IPS DF 6.9 (cell line): ENCODE measurements at places on chromosomes 6 and 20.

GRCh38 chr6:90374201-90374600 lies 77.6 kb upstream of the BACH2 start:
- no peak for DNase-seq

DNA sequence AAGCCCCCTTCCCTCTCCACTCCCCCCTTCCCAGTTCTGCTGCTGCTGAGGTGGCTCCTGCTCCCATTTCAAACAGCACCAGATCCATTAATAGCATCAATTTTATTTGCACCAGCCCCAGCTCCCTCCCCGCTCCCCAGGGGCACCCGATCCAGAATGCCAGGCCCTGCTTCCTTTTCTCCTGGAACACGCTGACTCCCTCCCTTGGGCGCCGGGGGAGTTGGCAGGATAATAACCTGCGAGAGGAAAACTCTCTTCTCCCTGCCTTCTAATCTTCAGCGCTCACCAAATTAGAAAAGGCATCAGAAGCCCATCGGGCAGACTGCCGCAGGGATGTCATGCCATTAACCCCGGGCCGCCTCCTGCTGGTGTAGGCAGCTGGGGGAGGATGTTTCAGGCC lies 77.8 kb downstream of the NCR2 start:
- DNase-seq = no peak

- no peak for DNase-seq
Observed at GRCh38 chr20:35731469-35731788, 10.6 kb downstream of the RBM39 start.

GRCh38 chr20:17849901-17850683 lies 118.5 kb downstream of the SNX5 start:
- no peak for DNase-seq

DNA sequence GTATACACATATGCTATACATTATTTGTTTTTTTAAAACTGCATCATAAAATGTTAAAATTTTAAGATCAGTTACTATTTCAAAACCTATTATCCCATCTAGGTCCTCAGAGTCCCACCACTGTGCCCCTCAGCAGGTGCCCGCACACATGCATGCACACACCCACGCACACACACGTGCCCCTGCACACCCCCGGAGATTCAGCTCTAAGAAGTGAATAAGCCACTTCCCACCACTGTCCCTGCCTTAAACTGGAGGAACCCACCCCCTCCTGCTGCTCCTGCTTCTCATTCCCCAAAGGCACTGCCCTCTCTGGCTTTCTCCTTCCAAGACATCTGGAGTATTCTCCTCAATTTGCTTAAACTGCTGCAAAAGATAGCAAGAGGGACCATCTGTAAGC lies 5.4 kb upstream of the FAM210B start:
- no peak for DNase-seq

GRCh38 chr6:139942331-139942730 lies 567.9 kb upstream of the CITED2 start:
- no peak for DNase-seq

GRCh38 chr6:157806131-157806855 lies 16.8 kb upstream of the SNX9 start:
- DNase-seq = no peak

GRCh38 chr6:36856277-36856676 lies 17.0 kb upstream of the CPNE5 start:
- no peak for DNase-seq

GRCh38 chr20:63527184-63527583 lies 6.6 kb downstream of the PPDPF start:
- no peak for DNase-seq

GRCh38 chr20:4774207-4774606 lies 52.5 kb downstream of the PRND start:
- no peak for DNase-seq

DNA sequence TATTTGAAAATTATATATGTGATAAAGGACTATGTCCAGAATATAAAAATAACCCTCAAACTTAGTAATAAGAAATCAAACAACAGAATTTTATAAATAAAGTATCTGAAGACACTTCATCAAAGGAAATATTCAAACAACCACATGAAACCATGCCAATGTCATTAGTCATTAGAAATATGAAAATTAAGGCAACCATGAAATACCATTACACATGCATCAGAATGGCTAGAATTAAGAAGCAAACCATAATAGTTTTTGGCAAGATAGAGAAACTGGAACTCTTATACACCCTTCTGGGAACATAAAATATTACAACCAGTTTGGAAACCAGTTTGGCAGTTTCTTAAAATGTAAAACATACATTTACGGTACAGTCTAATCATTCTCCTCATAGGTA lies 137.2 kb upstream of the ADGRB3 start:
- no peak for DNase-seq

- DNase-seq = no peak
Observed at GRCh38 chr6:110566346-110567125, 90.1 kb upstream of the SLC22A16 start.

- DNase-seq = no peak
Observed at GRCh38 chr6:11058406-11058805, 14.3 kb upstream of the ELOVL2 start.

GRCh38 chr6:68973066-68973465 lies 338.0 kb downstream of the ADGRB3 start:
- DNase-seq = no peak

GRCh38 chr6:4021854-4022695 lies 56.9 kb downstream of the FAM217A start:
- no peak for DNase-seq

DNA sequence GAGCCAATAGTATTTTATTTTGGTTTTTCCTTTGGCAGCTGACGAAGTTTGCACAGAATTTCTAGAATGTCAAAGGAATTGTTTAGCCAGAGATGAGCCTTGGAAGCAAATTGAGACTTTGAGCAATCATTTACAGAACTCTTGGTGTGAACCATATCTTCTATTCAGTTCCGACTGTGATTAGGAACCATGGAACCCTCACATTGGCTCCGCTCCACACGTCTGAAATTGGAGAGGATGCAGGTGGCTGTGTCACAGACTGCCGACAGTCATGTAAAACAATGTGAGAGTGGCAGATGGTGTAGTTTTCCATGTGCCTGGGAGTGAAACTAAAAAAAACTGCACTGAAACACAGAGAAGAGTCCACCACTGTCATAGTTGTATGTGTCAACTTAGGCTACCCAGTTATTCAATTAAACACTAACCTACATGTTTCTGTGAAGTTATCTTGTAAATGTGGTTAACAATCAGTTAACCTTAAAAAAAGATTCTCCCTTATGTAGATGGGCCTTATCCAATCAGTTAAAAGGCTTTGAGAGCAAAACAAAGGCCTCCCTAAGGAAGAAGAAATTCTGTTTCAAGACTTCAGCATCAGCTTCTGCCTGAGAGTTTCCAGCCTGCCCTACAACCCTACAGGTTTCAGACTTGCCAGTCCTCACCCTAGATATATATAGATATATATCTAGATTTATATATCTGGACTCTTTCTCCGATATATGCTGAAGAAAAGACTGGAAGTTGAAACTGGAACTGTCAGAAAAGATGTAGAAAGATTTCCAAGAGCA lies 3.3 kb upstream of the HMGN4 start:
- no peak for DNase-seq

DNA sequence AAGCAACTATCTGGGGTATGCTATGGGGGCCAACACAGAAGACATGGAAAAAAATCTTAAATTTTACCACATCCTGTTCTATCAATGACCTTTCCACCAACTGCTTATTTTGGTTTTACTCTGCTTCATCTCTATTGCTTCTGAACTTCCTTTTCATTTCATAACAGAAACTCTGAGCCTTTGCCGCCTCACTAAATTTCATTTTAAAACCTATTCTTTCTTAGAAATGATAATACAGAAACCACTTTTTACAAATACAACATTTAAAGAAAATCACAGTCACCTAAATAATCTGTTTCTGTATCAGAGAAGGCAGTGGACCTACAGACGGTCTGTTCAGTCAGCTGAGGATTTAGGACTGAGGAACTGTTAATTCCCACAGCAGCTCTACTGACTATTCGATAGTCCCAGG lies 117.5 kb downstream of the KCNQ5 start:
- DNase-seq = no peak

DNA sequence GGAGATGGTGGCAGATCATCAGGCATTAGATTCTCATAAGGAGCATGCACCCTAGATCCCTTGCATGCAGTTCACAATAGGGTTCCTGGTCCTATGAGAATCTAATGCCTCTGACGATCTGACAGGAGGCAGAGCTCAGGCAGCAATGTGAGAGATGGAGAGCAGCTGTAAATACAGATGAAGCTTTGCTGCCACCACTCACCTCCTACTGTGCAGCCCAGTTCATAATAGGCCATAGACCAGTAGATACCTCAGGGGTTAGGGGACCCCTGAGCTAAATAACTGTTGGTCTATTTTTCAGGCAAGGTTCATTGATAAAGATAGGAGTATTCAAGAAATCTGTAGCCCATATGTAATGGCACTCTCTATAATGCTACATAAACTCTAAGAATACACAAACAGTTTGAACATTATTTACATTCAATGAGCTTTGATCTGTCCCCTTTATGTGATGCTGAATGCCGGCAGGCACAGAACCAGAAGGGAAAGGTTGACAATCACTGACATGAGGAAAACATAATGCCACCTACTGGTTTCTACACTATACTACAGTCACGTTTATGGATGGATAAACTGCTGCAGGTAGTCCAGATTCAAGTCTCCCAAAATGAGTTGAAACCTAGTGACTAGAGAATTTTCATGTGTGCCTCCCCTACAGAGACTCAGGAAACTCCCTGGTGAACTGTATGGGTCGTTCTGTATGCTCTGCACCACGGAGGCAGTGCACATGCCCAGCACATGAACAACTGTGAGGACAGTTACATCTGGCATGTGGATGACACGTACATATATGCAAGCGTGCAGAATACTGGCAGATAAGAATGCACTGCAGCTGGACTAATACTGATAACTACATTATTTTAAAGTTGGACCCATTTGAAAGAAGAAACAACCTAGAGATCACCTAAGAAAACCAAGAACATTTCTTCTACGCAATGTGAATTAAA lies 72.0 kb downstream of the DST start:
- DNase-seq = no peak

- no peak for DNase-seq
Observed at GRCh38 chr20:478010-478948, 15.9 kb upstream of the TBC1D20 start.

DNA sequence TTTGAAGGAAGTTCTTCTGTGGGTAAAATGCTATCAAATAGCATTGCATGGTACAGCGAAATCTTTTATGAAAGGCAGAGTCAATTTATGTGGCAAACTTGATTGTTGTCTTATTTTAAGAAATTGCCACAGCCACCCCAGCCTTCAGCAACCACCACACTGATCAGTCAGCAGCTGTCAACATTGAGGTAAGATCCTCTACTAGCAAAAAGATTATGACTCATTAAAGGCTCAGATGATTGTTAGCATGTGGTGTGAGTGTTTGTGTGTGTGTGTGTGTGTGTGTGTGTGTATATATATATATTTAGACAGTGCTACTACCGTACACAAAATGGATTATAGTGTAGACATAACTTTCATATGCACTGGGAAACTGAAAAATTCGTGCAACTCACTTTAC lies 27.8 kb downstream of the LRRN4 start:
- DNase-seq = no peak

DNA sequence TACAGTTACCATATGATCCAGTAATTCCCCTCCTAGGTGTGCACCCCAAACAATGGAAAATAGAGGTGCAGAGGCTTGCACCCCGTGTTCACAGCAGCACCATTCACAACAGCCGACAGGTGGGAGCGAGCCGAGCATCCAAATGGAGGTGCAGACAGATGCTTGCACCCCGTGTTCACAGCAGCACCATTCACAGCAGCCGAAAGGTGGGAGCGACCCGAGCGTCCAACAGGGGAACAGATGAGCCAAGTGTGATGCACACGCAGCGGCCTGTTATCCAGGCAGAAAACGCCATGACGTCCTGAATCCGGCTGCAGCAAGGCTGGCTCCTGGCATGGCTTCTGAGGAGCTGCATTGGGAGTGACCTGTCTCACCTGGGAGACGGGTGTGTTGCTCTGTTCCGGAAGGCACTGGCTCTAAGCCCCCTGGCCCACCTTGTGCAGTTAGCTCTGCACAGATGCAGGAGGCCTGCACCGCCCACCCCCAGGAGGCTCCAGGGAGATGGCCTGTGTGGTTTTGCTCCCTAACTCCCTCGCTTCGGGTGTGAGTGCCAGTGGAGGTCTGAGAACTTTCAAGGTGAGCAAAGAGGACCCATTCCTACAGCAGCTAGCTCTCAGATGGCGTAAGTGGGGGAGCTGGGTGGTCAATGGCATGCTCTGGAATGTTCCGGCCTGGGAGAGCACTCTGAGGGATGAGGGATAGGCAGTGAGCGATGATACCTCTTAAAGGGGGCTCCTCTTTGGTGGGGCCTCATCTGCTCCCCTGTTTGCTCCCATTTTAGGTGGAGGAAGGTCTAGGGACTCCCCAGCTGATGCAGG lies 47.8 kb upstream of the FRMD1 start:
- no peak for DNase-seq

- no peak for DNase-seq
Observed at GRCh38 chr6:25056130-25056529, 120.4 kb upstream of the RIPOR2 start.
